ENCODE measurements at places on chromosomes 16 and 17.
A peak's percentile ranks its signal among the peaks of the same experiment; 100 is the strongest.

DNA sequence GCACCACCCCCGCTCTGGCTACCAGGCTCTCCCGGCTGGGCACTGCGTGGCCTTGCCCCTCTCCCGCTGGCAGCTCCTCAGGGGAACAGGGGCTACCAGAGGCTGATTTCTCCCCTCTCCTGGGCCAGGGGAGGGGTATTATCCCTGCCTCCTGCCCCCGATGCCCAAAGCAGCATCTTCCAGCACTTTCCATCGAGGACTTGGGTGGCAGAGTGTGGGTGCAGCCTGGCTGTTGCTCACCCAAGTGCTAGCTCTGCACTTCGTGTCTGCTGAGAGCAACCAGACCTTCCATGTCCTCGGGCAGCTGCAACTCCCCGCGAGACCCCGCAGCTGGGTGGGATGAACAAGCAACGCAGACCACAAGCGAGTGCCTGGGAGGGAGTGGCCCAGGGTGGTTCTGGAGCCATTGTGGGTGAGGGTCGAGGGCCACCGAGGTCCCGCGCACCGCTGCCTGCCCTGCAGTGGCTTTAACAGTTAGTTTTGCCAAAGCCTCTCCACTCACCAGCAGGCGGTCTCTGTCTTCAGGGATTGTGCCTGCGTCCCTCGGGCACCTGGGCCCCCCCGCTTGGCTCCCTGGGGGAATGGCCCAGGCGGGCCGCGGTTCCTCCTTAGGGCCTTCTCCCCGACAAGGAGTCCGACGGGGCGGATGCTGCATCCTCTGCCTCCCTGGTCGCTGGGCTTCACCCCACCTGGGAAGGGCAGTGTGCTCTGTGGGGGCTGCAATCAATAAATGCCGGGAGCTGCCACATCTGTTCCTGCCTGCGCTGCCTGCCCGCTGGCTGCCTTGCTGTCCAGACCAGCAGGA lies 8.4 kb downstream of the SLC25A10 start:
- DNase-seq = no peak

GRCh38 chr17:47982645-47983390 lies 11.9 kb downstream of the CDK5RAP3 start:
- no peak for DNase-seq

GRCh38 chr17:76104140-76104895 lies 731 bp upstream of the EXOC7 start:
- no peak for DNase-seq

DNA sequence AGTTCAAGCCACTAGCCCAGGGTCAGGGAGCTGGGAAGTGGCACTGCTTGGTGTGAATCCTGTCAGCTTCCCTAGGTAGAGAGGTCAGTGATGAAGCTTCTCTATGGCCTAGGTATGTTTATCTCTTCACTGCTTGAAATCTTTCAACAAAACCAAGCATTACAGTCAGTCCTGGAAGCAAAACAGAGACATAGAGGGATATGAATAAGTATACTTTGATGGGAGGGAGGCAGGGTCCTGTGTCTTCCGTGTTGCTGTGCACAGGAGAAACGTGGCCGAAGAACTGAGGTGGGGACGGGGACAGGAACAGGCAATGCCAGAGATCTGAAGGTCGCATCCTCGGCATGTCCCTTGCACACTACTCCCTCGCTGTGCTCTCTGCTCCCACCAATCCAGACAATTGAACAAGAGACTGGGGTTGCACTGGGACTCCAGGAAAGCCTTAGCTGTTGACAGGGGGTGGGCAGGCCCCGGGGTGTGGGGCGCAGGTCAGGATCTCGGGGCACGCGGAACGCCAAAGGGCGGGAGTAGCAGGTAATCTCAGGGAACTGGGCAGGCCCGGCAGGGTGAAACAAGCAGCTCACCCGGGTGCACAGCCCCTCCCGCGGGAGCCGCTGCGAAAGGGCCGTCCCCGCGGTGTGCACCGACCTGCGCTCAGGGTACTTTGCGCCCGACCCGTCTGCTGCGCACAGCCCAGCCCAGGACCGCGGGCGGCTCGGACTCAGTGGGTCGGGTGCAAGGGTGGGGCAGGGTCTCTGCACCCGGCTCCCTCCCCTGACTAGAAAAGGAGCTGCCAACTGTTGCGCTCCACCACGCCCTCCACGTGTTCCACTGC lies at the start of gene MT1H:
TSS of gene MT1H (plus strand) at position 810 of the 835 bp plus-strand sequence. CDS start 71 bp downstream, outside the sequence.
- peak; percentile 23 for DNase-seq

- DNase-seq = peak; percentile 92
Measured at GRCh38 chr17:80605326-80606066, 60.9 kb downstream of the RPTOR start.

All from activated CD4-positive, alpha-beta T cell treated with anti-CD3 and anti-CD28 coated beads, Interleukin-2, amount 50 U/mL, for 16 hours (primary cell).